NCI-H82 (cell line): ENCODE measurements at places on chromosomes 11 and 22.

DNA sequence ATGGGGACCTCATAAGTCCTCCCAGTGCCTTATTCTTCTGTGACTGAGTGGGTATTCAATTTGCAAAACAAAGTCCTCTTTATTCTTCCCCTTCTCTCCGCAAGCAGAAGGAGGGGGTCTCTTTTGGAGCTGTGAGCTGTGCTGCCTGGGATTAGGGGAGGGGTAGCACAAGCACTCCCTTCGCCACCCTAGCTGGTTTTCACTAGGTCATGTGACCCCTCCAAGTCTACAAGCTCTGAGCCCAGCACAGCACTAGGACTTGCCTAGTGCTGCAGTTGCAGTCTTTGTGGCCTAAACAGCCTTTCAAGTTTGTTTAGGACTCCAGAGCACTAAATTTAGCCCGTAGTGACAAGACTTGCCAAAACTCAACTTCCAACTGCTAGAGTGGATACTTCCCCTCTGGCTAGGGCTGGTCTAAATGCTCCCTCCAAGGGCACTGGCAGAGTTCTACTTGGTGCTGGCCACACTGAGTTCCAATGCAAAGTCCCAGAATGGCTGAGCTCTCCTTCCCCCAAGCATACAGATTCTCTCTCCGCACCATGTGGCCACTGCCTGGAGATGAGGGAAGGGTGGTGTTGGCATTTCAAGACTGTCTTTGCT is 25.4 kb downstream of the TAF1D start:
- DNase-seq: no peak

DNA sequence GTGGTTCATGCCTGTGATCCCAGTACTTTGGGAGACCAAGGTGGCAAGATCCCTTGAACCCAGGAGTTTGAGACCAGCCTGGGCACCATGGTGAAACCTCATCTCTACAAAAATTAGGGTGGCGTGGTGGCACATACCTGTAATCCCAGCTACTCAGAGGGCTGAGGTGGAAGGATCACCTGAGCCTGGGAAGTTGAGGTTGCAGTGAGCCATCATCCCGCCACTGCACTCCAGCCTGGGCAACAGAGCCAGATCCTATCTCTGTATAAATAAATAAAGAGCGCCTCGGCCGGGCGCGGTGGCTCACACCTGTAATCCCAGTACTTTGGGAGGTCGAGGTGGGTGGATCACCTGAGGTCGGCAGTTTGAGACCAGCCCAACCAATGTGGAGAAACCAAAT is 27.9 kb downstream of the TOB2 start:
- no peak for DNase-seq

GRCh38 chr11:110219006-110219785 is 77.2 kb downstream of the RDX start:
- no peak for DNase-seq

DNA sequence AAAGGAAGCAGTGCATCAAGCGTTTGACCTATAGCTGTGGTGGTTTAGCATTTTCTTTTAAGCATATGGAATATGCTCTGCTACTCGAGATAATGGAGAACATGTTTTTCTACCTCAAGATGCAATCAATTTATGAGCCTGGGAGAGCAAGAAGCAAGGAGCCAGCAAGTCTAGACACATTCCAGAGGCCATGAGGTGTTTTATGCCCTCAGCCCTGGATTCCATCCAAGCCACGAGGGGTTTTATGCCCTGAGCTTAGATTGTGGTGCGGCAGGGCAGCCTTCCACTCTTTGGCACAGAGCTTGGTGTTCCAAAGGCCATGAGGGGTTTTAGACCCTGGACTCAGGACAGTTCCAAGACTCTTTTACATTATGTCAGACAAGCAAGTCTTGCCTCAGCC is 11.7 kb upstream of the DNAJB13 start:
- no peak for DNase-seq

DNA sequence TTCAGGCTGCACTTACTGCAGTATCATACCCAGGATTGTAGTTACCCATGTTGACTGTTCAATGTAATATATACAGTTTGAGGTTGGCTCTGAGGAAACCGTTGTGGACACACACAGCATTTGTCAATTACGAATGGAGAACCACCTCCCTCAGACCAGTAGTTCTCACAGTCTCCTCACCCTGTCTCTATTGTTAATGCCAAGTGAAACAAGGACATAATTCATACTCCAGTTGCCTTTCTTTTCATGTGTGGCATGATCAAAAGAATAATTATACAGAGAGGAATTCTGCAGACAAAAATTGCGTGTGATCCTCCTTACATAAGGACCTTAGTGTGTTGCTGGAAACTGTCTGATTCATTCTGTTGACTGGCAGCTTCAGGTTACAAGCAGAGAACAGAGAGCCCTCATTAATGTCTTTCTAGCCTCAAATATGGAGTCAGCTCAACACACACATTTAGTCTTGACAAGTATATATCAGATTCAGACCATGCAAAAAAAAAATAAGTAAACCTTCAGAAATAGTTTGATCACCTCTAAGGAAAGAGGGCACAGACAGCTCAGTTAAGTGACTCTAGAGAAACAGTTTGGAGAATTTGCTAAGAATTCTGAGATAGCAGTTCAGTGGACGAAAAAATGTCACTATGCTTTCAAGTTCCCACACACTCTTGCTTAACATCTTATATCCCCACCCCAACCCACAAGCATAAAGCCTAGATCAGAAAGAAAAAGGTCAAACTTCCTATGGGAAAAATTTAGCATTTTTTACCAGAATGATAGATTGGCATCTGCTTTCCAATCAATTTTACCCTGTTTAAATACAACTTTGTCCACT is 96.1 kb downstream of the MAML2 start:
- no peak for DNase-seq

- DNase-seq: no peak
These were observed 435.6 kb upstream of the LRRC4C start for GRCh38 chr11:41895081-41895480.

DNA sequence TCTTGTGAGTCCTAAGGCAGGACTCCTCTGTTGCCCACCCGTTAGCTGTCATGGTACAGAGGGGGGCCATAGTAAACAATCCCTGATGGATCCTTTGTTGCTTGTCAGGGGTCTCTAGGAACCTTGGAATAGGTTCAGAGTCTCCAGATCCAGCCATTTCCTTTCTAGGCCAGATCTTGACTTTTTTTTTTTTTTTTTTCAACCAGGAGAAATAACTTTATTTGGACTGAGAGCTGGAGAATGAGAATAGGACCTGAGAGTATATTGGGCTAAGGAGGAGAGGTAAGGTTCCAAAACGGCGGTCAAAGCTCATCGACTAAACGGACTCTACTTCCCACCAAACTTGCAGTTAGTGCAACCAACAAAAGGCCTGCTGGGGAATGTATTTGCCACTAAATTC is 7.7 kb downstream of the CEP164 start:
- no peak for DNase-seq

- no peak for DNase-seq
These were observed 33.8 kb upstream of the OR9G4 start for GRCh38 chr11:56782167-56782847.

- DNase-seq: no peak
These were observed 35.7 kb upstream of the GAB2 start for GRCh38 chr11:78453140-78453935.

DNA sequence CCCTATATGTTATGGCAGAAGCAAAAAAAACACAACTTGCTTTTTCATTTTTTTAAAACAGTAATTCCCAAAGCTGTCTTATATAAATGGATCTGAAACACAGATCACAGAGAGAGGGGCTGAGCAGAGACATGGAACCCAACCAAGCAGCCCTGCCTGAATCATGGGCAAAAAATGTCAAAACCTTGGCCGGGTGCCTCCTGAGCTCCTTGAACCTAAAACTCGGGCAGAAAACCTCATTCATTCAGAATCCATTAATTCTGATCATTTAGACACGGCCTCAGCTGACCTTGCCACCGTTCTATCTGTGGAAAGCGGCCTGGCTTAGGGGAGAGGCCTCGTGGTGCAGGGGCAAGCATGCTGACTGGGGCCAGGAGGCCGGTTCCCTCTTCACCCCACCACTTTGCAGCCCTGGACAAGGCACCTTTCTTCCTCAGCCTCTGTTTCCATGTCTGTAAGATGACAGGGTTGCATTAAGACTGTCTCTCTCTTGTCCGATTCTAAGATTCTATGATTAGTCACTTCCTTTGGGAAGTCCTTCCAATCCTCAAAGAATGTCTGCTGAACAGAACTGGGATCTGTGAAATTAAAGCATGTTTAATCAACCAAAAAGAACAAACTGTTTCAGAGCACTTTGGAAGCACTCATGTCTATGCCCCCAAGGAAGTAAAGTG is 26.0 kb downstream of the TENM4 start:
- DNase-seq: no peak

DNA sequence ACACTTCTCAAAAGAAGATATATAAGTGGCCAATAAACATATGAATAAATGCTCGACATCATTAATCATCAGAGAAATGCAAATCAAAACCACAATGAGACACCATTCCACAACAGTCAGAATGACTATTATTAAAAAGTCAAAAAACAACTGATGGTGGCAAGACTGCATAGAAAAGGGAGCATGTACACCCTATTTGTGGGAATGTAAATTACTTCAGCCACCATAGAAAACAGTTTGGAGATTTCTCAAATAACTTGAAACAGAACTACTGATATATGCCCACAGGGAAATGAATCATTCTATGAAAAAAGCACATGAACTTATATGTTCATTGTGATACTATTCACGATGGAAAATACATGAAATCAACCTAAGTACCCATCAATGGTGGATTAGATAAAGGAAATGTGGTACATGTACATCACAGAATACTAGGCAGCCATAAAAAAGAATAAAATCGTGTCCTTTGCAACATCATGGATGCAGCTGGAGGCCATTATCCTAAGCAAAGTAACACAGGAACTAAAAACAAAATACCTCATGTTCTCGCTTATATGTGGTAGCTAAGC is 42.4 kb downstream of the GLYATL2 start:
- no peak for DNase-seq

- no peak for DNase-seq
These were observed 6.7 kb upstream of the LRFN4 start for GRCh38 chr11:66850235-66850587.

GRCh38 chr11:75851203-75851602 is 36.2 kb downstream of the UVRAG start:
- DNase-seq: no peak

DNA sequence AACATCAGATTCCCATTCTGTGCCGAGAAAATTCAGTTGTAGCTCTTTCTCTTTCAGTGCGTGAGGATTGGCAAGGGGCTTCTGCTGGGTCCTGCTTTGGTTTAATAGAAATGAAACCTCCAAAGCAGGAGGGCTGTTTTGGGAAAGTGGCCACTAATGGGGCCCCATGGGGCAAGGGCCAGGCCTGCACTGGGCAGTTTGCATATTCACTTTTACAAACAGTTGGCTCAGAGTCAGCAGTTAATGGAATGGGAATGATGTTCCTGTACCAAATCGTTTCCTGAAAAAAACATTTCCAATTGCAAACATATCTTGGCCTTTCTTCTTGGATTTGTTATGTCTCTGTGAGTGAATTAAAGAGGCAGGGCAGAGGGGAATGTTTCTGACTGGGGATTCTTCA is 92.1 kb downstream of the PARVA start:
- DNase-seq: no peak

DNA sequence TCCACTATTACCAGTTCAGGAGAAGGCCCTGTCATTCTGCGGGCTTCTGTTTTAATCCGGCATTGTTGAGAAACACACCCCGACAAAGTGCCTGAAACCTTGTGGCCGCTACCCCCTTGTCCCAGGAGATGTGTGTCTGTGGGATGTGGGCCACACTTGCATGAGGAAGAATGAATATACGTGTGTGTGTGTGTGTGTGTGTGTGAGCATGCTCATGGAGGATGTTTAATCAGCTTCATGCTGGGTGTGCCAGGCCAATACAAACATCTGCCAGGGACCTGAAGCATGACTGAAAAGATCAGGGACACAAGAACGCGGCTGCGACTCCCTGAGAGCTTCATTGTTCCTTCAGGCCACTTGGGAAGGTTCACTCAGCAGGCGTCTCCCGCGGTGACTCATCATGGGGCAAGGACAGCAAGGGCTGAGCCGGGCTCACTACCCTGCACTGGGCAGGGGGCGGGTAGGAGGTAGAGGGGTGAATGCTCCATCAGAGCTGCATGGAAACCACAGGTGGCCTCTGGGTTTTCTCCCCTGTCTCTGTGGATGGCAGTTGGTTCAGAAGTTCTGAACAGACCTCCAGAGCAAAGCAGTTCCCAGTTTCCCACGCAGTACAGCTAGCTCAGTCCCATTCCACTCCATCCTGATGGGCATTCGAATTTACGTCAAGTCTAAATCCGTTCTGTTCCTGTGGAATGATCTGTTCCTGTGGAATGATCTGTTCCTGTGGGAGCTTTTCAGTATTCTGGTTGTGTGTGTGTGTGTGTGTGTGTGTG is 7.0 kb upstream of the MALAT1 start:
- peak; percentile 66 for DNase-seq

DNA sequence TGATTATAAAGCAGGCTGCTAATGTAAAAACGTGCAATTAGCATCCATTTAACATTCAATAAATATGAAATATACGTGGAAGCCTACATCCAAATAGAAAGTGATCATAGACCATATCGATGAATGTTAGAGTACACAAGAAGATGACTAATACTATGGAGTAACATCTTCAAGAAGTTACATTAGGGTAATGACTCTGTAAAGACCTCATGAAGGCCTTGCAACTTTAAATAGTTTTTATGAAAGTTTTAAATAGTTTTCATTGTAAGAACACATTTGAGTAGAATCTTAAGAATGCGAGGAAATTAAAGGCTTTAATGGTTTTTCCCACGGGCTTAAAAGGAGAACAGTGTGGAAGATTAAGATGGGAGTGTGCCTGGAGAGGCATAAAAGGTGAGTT is 1.4 kb downstream of the TRIM34 start:
- DNase-seq: no peak

DNA sequence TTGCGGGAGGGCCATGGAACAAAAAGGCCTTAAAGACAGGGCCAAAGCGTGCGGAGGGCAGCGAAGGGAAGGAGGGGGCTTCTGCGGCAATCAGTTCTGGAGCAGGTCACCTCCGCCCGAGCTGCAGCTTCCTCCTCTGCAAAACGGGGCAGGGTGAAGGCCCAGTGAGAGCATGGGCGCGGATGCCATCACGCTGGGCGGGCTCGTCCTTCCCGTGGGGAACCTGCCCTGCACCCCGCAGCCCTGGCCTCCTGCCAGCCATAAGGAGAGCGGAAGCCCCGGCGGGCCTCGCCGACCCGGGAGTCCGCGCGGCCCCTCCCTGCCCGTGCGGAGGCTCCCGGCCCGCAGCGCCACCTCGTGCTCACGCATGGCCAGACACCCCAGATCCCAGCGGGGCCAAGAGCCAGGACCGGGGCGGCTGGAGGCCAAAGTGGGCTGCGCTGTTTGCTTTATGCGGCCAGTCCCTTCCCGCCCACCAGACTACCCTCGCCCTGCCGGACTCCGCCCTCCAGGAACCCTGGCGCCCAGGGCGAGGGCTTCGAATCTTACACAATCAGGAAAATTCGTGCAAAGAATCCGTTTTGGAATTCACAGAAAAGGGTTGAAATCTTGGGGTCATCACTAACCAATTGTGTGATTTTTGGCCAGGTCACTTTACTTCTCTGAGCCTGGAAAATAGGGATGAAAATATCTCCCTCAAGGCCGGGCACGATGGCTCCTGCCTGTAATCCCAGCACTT is 16.1 kb downstream of the TSKU start:
- peak; percentile 78 for DNase-seq

GRCh38 chr11:98565311-98565710 is 455.4 kb upstream of the CNTN5 start:
- no peak for DNase-seq
